Ascending aorta (tissue), 2 donors: ENCODE measurements at places on chromosomes 1 and 21.

GRCh38 chr21:34004013-34004938, 69.1 kb upstream of the MRPS6 start:
- H3K36me3 ChIP-seq = no peaks in the 10 kb centered on the region
- DNase-seq = no peak
- H3K4me1 ChIP-seq = peaks cover 6% of the 10 kb centered on the region
- no peak overlapping the region for H3K4me3 ChIP-seq
- H3K27ac ChIP-seq = peak overlapping the region; percentile 86

GRCh38 chr1:17119773-17120480, 676 bp upstream of the PADI2 start:
- H3K4me3 ChIP-seq = no peak overlapping the region
- H3K27me3 ChIP-seq = peaks cover 15% of the 10 kb centered on the region
- no peaks in the 10 kb centered on the region for H3K36me3 ChIP-seq
- peaks cover 4% of the 10 kb centered on the region for H3K4me1 ChIP-seq
- DNase-seq = no peak

GRCh38 chr1:32806290-32806689, 10.9 kb downstream of the YARS1 start:
- no peak overlapping the region for H3K4me3 ChIP-seq
- H3K4me1 ChIP-seq = no peaks in the 10 kb centered on the region
- no peak overlapping the region for H3K27ac ChIP-seq
- peaks cover 71% of the 10 kb centered on the region for H3K36me3 ChIP-seq

- H3K4me1 ChIP-seq = no peaks in the 10 kb centered on the region
- no peak for DNase-seq
- H3K27me3 ChIP-seq = no peaks in the 10 kb centered on the region
- H3K27ac ChIP-seq = no peak overlapping the region
These were observed 80.3 kb downstream of the RUNX3 start for GRCh38 chr1:24849672-24850295.
